ENCODE measurements at places on chromosomes 6 and 20.

- DNase-seq = peak; percentile 50
These were observed 5.8 kb upstream of the ATXN1 start for GRCh38 chr6:16766836-16767745.

- DNase-seq = no peak
These were observed 570 bp upstream of the PLCB4 start for GRCh38 chr20:9068233-9068801.

GRCh38 chr20:43513372-43513930 is 6.0 kb downstream of the L3MBTL1 start:
- no peak for DNase-seq

DNA sequence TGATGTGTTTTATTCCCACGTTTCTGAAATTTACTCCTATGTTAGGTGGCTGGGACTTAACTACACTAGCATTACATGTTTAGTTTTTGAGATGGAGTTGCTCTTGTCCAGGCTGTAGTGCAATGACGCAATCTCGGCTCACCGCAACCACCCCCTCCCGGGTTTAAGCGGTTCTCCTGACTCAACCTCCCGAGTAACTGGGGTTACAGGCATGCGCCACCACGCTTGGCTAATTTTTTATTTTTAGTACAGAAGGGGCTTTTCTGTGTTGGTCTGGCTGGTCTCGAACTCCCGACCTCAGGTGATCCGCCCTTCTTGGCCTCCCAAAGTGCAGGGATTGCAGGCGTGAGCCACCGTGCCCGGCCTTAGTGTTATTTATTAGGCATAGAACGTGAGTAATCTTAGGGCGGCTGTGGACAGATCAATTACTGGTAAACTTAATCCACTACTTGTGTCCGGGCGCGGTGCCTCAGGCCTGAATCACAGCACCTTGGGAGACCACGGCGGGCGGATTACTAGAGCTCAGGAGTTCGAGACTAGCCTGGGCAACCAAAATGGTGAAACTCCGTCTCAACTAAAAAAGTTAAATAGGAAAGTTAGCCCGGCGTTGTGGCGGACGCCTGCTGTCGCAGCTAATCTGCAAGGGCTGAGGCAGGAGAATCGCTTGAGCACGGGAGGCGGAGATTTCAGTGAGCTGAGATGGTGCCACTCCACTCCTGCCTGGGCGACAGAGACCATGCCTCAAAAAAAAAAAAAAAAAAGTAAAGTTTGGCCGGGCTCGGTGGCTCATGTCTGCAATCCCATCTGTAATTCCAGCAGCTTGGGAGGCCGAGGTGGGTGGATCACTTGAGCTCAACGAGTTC is 123.7 kb upstream of the BTN3A2 start:
- no peak for DNase-seq

DNA sequence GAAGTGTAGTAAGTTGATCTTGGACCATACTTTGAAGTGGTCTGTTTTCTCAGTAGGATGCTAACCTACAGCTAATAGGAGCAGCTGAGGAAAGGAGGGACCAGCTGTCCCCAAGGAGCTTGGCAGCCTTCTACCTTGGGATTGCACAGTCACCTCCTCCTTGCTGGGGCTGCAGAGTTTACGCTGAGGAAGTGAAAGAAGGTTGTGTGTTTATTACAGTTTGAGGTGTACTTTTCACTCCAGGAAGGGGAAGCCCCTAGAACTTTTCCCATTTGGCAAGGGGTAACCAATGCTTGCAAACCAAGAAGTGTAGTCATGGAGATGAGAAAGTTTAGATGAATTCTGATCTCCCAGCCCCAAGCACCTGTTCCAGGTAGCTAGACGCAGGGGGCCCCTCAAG is 58.8 kb downstream of the BMP6 start:
- no peak for DNase-seq

Data from fibroblast of the aortic adventitia (primary cell).